ENCODE measurements at places on chromosomes 2 and 18. TPM values are rescaled to one million over a fixed set of nuclear protein-coding genes. Genes with fewer than 3 reads are reported as not detected.
A peak's percentile ranks its signal among the peaks of the same experiment; 100 is the strongest.

GRCh38 chr18:40357536-40357935 lies 1597.5 kb upstream of the PIK3C3 start:
- DNase-seq: no peak
- no peaks in the 10 kb centered on the region for H3K36me3 ChIP-seq
- H3K27ac ChIP-seq: no peak overlapping the region
- no peak overlapping the region for H3K4me3 ChIP-seq
- no peaks in the 10 kb centered on the region for H3K27me3 ChIP-seq
- H3K4me1 ChIP-seq: no peaks in the 10 kb centered on the region

DNA sequence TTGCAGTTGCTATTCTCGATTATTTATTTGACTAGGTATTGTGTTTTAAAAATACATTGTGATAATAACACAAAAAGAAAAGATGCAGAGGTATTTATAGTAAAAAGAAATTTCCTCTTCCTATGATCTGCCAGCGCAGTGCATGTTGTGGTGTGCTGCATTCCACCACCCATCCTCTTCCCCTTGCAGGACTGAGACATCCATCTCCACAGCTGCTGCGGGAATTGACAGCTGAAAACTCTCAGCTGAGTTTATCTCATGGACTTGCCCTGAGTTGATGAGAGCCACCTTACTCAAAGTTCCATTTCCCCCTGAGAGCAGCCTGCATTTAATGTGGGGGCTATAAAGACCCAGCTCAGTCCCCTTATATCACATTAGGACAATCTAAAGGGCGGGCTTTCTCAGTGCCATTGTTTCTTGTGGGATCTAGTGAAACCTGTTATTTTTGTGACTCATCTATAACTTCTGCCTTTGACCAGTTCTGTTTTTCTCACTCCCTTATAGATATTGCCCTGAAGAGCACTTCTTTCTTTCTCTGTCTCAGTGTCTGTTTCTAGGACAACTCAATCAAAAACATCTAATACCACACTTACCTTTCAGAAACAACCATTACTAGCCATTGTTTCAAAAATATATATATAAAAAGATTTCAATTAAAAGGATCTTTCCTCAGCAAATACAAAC lies 698.5 kb downstream of the NR4A2 start:
- H3K4me1 ChIP-seq: no peaks in the 10 kb centered on the region
- no peak overlapping the region for H3K4me3 ChIP-seq
- H3K27me3 ChIP-seq: no peaks in the 10 kb centered on the region
- H3K36me3 ChIP-seq: no peaks in the 10 kb centered on the region

- no peaks in the 10 kb centered on the region for H3K36me3 ChIP-seq
- H3K4me1 ChIP-seq: no peaks in the 10 kb centered on the region
- H3K27ac ChIP-seq: no peak overlapping the region
- no peak for DNase-seq
- no peaks in the 10 kb centered on the region for H3K27me3 ChIP-seq
Measured at GRCh38 chr2:36371070-36371874, 15.7 kb downstream of the CRIM1 start.

DNA sequence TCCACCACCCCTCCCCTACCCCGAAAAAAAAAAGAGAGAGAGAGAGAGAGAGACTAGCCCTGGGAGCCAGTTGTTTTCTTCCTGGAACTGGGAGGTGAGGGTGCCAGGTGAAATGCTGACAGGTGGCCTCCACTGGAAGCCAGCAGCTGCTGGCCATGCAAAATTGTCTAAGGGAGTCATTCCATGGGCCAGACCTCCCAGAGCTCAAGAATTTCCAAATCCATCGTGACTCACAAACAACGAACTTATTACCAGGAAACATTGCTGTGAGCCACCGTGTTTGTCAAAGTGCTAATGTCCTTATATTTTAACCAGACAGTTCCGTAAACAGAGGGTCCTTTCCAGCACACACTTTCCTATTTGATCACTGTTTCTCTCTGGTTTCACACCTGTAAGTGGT lies 68.5 kb upstream of the PID1 start:
- H3K36me3 ChIP-seq: no peaks in the 10 kb centered on the region
- no peaks in the 10 kb centered on the region for H3K27me3 ChIP-seq
- no peak overlapping the region for H3K27ac ChIP-seq
- no peaks in the 10 kb centered on the region for H3K4me1 ChIP-seq

DNA sequence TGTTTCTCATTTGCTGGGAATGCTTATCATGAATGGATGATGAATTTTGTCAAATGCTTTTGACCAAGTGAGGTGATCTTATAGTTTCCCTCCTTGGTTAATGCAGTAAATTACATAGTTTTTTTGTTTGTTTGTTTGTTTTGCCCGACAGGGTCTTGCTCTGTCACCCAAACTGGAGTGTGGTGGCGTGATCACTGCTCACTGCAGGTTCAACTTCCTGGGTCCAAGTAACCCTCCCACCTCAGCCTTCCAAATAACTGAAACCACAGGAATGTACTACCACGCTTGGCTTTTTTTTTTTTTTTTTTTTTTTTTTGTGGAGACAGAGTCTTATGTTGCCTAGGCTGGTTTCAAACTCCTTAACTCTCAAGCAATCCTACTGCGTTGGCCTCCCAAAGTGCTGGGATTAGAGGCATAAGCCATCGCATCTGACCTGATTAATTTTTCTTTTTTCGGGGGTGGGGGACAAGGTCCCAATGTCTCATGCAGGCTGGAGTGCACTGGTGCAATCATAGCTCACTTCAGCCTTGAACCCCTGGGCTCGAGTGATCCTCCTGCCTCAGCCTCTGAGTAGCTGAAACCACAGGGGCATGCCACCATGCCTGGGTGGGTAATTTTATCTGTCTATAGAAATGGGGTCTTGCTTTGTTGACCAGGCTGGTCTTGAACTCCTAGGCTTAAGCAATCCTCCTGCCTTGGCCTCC lies 48.6 kb downstream of the SMAD2 start:
- H3K27ac ChIP-seq: no peak overlapping the region
- H3K27me3 ChIP-seq: no peaks in the 10 kb centered on the region
- no peak for DNase-seq

DNA sequence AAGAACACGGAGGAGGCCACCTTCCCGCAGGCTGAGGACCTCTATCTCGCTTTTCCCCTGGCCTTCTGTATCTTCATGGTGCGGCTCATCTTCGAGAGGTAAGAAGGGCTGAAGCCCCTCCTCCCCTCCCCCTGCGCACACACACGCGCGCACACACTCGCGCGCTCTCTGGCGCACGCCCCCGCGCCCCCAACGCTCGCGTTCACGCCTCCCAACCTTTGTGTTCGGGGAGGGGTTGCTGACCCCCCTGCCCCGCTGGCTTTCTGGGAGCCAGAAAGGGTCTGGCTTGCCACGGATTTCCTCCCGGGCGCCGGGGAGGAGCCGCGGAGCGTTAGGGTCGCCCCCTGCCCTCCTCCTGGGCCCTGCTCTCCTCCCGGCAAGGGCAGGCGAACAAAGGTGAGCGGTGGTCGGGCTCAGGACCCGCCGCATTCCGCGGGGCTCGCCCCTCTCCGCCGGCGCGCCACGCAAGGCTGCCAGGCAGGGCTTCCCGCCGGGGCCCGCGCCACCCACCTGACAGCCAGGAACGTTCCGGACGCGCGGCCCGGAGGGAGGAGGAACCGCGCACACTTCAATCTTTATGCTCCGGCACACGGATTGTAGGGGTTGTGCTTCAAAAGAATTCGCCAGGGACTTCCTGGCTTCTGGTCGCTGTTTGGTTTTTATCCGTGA lies 583 bp downstream of the CERS6 start:
- H3K27ac ChIP-seq: no peak overlapping the region
- peak; percentile 27 for DNase-seq
- H3K4me1 ChIP-seq: peaks cover 18% of the 10 kb centered on the region
- H3K36me3 ChIP-seq: no peaks in the 10 kb centered on the region

Gene GCC2
- 232 TPM for total RNA-seq
